ENCODE measurements at places on chromosomes 6 and 20. TPM values are rescaled to one million over a fixed set of nuclear protein-coding genes. Genes with fewer than 3 reads are reported as not detected.

Gene LY6G6F
- total RNA-seq: not detected

Gene CLVS2
- total RNA-seq: not detected

Gene TFAP2C
- not detected for total RNA-seq

Gene SSTR4
- not detected for total RNA-seq

Gene CEP162
- total RNA-seq: 9.0 TPM

Gene SLC17A2
- not detected for total RNA-seq

Gene CDKN1A
- total RNA-seq: 41.7 TPM

Gene WFDC2
- total RNA-seq: not detected

Gene PLEKHG1
- total RNA-seq: 1.2 TPM

Gene DUSP15
- not detected for total RNA-seq

Gene LBP
- not detected for total RNA-seq

Gene COQ3
- total RNA-seq: 6.7 TPM

Gene PTK6
- total RNA-seq: 0.48 TPM

Gene DIDO1
- 80.7 TPM for total RNA-seq

Gene PSORS1C2
- not detected for total RNA-seq

Gene MAPK14
- total RNA-seq: 59.7 TPM

Gene PARD6B
- 5.4 TPM for total RNA-seq

Gene FAM162B
- total RNA-seq: not detected

Gene CYP39A1
- total RNA-seq: not detected

Gene DNMT3B
- 3.5 TPM for total RNA-seq

Gene LPIN3
- 0.77 TPM for total RNA-seq

Gene KCNB1
- total RNA-seq: 0.05 TPM

Gene NHSL1
- 0.60 TPM for total RNA-seq

Gene PTCHD4
- not detected for total RNA-seq

Gene MICB
- total RNA-seq: 37.8 TPM

Gene TMEM244
- not detected for total RNA-seq

Gene NMBR
- total RNA-seq: not detected

Gene HLA-DQA1
- total RNA-seq: 8.8 TPM

Gene CGA
- not detected for total RNA-seq

Gene TNFRSF6B
- total RNA-seq: not detected

Gene RIPOR2
- total RNA-seq: 361 TPM

Gene SMPDL3A
- total RNA-seq: not detected

Gene PBOV1
- total RNA-seq: not detected

Gene ZC3H12D
- total RNA-seq: 15.2 TPM

Gene KCTD20
- total RNA-seq: 50.4 TPM

Gene TMEM151B
- total RNA-seq: not detected

Gene SRC
- 1.2 TPM for total RNA-seq

Gene OR2B3
- not detected for total RNA-seq

Gene NKAIN2
- total RNA-seq: not detected

Gene NKX2-4
- not detected for total RNA-seq

Gene TEAD3
- total RNA-seq: 0.14 TPM

Gene TULP1
- total RNA-seq: not detected

Gene CRISP3
- total RNA-seq: not detected

Gene PI16
- total RNA-seq: 2.8 TPM

Gene ITCH
- 51.5 TPM for total RNA-seq

Gene WFDC13
- not detected for total RNA-seq

Gene TMEM200A
- total RNA-seq: 3.6 TPM

Gene STX16
- total RNA-seq: 183 TPM

Gene FAM83B
- total RNA-seq: not detected

Gene BNIP5
- not detected for total RNA-seq

Gene TOX2
- 0.93 TPM for total RNA-seq
